Activated CD8-positive, alpha-beta memory T cell treated with anti-CD3 and anti-CD28 coated beads, Interleukin-2, amount 10 ng/mL, durations not matched to agents 7 days and 5 days (primary cell): ENCODE measurements at places on chromosomes 1 and 21. TPM values are rescaled to one million over a fixed set of nuclear protein-coding genes. Genes with fewer than 3 reads are reported as not detected.
A peak's percentile ranks its signal among the peaks of the same experiment; 100 is the strongest.

Gene ASTN1
- total RNA-seq = not detected

Gene FLG
- total RNA-seq = not detected

Gene AGRN
- total RNA-seq = 32.8 TPM

Gene CELA3A
- total RNA-seq = not detected

- DNase-seq = no peak
- H3K4me1 ChIP-seq = peaks cover 22% of the 10 kb centered on the region
- no peaks in the 10 kb centered on the region for H3K27me3 ChIP-seq
- peaks cover 13% of the 10 kb centered on the region for H3K36me3 ChIP-seq
- no peak overlapping the region for H3K27ac ChIP-seq
Observed at GRCh38 chr1:86714561-86715244, 10.3 kb downstream of the SH3GLB1 start.

- no peak overlapping the region for H3K4me3 ChIP-seq
- no peak overlapping the region for H3K27ac ChIP-seq
- H3K36me3 ChIP-seq = no peaks in the 10 kb centered on the region
Observed at GRCh38 chr1:210200124-210200736, 32.4 kb upstream of the SERTAD4 start.

DNA sequence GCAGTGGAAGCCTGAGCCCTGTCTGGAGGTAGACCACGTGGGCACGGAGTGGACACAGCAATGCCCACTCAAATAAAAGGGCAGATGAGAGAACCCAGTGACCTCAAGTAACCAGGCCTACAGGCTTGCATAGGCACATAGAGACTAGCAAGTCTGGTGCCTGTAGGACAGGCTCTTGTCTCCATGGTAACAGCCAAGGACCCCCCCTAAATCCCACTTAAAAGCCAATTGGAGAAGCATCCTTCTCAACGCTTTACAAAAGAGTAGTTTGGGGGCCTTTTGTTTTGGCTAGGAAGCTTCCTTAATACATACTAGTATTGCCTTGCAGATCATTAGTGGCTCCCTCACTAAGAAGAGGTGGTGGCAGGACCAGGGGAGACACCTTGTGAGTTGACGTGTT is 63.9 kb downstream of the VWA5B1 start:
- H3K27me3 ChIP-seq = peaks cover 22% of the 10 kb centered on the region
- DNase-seq = no peak
- no peak overlapping the region for H3K27ac ChIP-seq
- no peak overlapping the region for H3K4me3 ChIP-seq
- peaks cover 4% of the 10 kb centered on the region for H3K4me1 ChIP-seq
- no peaks in the 10 kb centered on the region for H3K36me3 ChIP-seq

DNA sequence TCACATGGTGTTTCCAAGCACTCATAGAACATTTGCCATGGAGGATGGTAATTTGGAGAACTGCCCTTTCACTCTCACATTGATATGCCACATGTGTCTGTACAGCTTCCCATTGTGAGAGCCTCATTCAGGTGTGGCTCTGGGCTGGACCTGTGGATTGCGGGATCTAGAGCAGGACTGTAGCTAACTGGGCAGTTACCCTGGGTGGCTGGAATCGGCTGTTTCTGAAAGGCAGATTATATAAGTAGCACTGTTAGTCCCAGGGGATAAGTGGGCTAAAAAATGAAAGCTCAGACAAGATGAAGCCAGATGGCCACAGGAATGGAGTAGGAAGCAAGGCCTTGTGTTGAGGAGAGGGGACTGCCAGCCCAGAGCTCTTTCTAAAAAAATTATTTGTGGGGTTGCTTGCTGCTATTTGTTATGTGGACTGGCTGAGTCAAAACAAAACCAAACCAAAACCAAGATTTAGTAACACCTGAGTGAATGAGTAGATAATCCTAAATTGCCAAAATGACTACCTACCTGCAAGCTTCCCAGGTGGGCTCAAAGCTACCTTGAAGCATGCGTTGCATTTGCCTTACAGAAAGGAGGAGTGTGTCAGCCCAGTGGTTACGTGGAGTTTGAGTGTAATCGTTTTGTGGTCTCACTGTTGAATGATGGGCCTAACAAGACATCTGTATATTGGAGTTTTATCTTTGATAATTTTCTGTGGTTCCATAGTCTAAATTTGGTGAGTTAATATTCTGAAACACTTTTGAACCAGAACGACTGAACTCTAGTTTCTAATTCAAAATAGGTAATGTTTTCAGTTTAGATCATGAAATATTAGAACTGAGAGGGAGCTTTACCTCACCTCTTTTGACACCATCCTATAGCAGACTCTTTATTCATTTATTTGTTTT is 58.0 kb downstream of the SDCCAG8 start:
- H3K27ac ChIP-seq = no peak overlapping the region
- H3K4me1 ChIP-seq = peaks cover 10% of the 10 kb centered on the region
- H3K36me3 ChIP-seq = peaks cover 6% of the 10 kb centered on the region
- no peak for DNase-seq
- no peaks in the 10 kb centered on the region for H3K27me3 ChIP-seq

GRCh38 chr1:201016943-201017827 is 6.3 kb downstream of the KIF21B start:
- H3K27me3 ChIP-seq = no peaks in the 10 kb centered on the region
- no peak for DNase-seq
- peaks cover 90% of the 10 kb centered on the region for H3K4me1 ChIP-seq
- peaks cover 35% of the 10 kb centered on the region for H3K36me3 ChIP-seq
- no peak overlapping the region for H3K4me3 ChIP-seq

DNA sequence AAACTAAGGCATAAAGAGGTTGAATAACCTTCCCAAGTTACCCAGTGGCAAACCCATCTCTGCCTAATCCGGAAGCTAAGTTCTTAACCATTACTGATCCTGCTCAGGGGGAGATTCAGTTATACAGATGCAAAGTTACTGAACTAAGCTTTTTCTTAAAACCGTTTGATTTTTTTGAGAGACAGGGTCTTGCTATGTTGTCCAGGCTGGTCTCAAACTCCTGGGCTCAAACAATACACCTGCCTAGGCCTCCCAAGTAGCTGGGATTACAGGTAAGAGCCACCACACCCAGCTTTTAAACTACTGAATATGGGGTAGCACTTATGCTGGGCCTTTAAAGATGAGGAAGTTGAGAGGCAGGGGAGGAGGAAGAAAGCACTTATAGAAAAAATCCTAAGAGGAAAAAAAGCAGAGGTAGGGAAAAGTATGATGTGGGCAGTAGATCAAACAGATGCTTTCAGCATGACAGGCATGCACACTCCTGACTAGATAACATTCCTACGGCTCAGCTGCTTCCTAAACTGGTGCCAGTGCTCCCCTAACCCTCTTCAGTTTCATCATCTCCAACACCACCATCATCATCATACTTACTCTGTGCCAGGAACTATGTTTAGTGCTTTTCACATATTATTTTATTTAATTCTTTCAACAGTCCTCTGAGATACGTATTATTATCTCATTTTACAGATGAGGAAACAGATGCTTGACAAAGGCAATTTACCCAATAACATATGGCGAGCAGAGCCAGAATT is 5.8 kb downstream of the PAFAH2 start:
- no peak overlapping the region for H3K4me3 ChIP-seq
- peaks cover 43% of the 10 kb centered on the region for H3K4me1 ChIP-seq
- no peak for DNase-seq

DNA sequence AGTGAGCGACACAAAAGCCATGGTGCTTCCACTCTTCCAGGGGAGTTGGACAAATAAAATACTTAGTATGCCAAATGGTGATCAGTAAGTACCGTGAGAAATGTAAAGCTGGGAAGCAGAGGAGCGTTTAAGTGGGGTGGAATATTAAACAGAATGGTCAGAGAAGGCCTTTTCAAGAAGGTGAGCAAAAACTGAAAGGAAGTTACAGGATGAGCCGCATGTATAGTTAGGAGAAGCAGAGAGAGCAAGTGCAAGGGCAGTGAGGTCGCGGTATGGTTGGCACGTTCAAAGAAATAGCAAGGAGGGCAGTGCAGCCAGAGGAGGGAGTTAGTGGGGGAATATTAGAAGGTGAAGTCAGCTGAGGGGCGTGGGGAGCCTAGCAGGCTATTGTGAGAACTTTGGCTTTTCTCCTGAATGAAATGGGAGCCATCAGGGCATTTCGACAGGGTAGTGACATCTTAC is 748 bp upstream of the ATP6V0B start:
- H3K27ac ChIP-seq = peak overlapping the region; percentile 90
- peaks cover 61% of the 10 kb centered on the region for H3K4me1 ChIP-seq
- peaks cover 22% of the 10 kb centered on the region for H3K36me3 ChIP-seq
- H3K4me3 ChIP-seq = peak overlapping the region; percentile 83
- H3K27me3 ChIP-seq = no peaks in the 10 kb centered on the region

DNA sequence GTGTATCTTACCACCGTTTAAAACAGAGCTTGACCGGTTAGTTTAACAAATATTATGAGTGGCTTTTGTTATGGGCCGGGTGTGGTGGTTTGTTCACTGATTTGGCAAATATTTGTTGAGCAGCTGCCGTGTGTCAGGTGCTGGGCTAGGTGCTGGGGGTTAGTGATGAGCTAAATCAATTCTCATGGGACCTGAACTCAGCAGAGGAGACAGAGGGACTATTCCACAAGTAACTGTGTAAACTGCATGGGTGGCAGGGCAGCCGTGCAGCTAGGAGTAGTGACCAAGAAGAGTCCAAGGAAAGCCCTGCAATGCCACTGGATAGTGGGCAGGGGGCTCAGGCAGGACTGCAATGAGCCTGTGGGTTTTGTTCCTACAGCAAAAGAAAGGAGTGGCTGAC is 11.2 kb upstream of the C2CD2 start:
- no peaks in the 10 kb centered on the region for H3K4me1 ChIP-seq
- H3K4me3 ChIP-seq = no peak overlapping the region
- peaks cover 30% of the 10 kb centered on the region for H3K27me3 ChIP-seq

DNA sequence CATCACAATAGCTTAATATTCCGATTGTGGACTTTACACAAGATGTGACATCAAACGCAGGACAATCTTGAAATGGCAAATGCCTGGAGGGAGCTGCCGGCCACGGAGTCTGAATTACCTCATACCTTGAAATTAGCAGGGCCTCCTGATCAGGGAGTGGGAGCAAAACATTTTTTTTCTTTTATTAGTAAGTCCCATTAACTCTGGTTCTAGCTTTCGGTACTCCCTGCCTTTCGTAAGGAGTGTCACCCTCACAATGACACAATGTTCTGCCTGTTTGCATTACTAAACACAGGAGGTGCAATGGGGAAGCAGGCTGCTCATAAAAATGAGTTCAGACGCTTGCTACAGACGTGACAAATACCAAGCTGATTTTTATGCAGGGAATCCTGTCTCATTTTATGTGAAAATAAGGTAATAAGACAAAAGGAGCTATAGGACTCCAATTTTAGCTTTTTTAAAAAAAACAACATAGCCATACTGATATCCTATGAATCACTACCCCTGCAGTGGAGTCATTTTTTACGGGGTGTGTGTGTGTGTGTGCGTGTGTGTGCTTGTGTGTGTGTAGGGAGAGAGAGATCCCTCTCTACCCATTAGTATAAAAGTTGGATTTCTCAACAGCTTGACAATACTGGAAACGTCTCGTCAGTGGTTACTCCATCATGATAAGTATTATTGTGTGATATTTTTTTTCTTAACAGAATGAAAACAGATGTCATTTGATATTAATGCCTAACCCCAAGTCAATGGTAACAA is 205.1 kb upstream of the RUNX1 start:
- H3K27ac ChIP-seq = no peak overlapping the region
- H3K27me3 ChIP-seq = no peaks in the 10 kb centered on the region
- peaks cover 6% of the 10 kb centered on the region for H3K36me3 ChIP-seq
- DNase-seq = no peak

GRCh38 chr1:91803847-91804545 is 82.0 kb downstream of the TGFBR3 start:
- H3K4me1 ChIP-seq = peaks cover 61% of the 10 kb centered on the region
- H3K27ac ChIP-seq = peak overlapping the region; percentile 88
- peaks cover 10% of the 10 kb centered on the region for H3K36me3 ChIP-seq
- peak overlapping the region; percentile 65 for H3K4me3 ChIP-seq
- peak; percentile 81 for DNase-seq
- H3K27me3 ChIP-seq = peaks cover 14% of the 10 kb centered on the region

DNA sequence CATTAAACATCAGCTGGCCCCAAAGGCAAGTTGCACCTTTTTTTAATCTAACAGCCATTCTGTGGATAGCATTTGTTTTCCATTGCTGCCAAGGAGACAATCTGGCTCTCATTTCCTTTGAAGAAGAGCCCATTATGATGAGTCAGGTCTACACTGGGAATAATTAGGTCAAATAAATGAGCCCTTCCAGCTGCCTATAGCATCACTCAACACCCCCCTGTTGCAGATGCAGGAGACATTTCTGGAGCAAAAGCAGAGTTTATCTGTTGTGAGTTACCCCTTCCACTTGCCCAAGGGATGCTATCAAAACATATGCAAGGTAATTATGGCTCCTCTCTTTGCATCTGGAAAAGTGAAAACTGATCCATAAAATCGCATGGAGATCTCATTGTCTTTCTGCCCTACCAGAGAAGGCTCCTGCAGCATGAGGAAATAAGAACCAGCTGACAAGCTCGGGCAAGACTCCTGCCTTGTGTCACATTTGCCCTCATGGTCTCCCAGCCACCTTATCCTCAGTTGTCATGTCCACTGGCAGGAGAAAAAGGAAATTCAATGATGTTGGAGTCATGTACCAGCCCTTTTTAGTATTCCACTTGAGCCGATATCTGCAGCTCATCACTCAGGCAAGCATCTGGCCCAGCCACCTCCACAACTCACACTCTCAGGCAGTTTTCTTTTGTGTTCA is 135.9 kb downstream of the SLC30A10 start:
- H3K4me1 ChIP-seq = no peaks in the 10 kb centered on the region
- H3K27ac ChIP-seq = no peak overlapping the region
- H3K36me3 ChIP-seq = no peaks in the 10 kb centered on the region
- H3K4me3 ChIP-seq = no peak overlapping the region
- H3K27me3 ChIP-seq = no peaks in the 10 kb centered on the region

DNA sequence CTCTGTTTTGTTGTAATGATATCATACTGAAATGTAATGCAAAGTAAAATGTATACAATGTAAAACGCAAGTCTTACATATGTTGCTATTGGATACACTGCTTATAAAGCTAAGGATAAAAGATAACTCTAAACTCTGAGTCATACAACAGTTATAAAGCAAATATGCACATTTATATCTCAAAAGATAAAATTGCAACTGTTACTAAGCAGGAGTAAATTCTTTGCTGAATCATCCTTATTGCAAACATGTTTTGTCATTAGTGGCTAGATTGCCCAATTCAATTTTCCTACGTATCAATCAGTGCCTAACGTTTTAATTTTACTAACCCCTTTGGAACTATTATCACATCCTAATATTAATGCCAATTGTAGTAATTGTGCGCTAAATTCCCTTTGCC is 762.9 kb downstream of the LTN1 start:
- H3K27me3 ChIP-seq = no peaks in the 10 kb centered on the region
- H3K27ac ChIP-seq = no peak overlapping the region
- H3K36me3 ChIP-seq = no peaks in the 10 kb centered on the region
- no peak overlapping the region for H3K4me3 ChIP-seq
- H3K4me1 ChIP-seq = no peaks in the 10 kb centered on the region
- DNase-seq = no peak

- H3K4me1 ChIP-seq = peaks cover 9% of the 10 kb centered on the region
- H3K27me3 ChIP-seq = no peaks in the 10 kb centered on the region
- H3K4me3 ChIP-seq = no peak overlapping the region
Observed at GRCh38 chr1:145849356-145850160, 4.1 kb downstream of the NUDT17 start.

DNA sequence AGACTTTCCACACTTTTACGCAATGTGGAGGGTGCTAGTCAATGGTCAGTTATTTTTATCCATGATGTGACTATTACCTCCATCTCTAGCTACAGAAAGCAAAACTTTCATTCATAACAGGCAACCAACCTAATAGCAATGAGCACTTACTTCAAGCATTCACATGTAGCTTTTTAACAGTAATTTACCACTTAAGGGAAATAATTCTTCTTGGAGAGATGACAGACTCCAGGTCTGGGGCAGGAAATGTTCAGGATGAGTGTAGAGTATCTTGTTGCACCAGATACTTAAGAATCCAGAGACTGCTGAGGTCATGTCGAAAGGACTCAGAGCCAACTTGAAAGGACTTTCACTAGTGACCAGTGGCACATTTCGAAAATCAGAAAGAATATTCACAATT is 347.6 kb downstream of the CHRM3 start:
- H3K27me3 ChIP-seq = peaks cover 3% of the 10 kb centered on the region
- DNase-seq = no peak
- H3K4me3 ChIP-seq = no peak overlapping the region
- H3K36me3 ChIP-seq = no peaks in the 10 kb centered on the region
- H3K27ac ChIP-seq = no peak overlapping the region
